ENCODE measurements at places on chromosomes 1 and 21. TPM values are rescaled to one million over a fixed set of nuclear protein-coding genes. Genes with fewer than 3 reads are reported as not detected.

The CAMSAP2 gene
- 32.2 TPM for total RNA-seq

- H3K4me1 ChIP-seq: no peaks in the 10 kb centered on the region
- no peaks in the 10 kb centered on the region for H3K36me3 ChIP-seq
- H3K27me3 ChIP-seq: no peaks in the 10 kb centered on the region
- no peak overlapping the region for H3K4me3 ChIP-seq
- no peak overlapping the region for H3K27ac ChIP-seq
These were observed 470.2 kb upstream of the ADGRL2 start for GRCh38 chr1:81330521-81330920.

- peaks cover 3% of the 10 kb centered on the region for H3K27me3 ChIP-seq
- H3K36me3 ChIP-seq: no peaks in the 10 kb centered on the region
- DNase-seq: no peak
These were observed 142.6 kb upstream of the CTTNBP2NL start for GRCh38 chr1:112253366-112253765.

GRCh38 chr1:166950156-166950555 lies 25.2 kb downstream of the ILDR2 start:
- no peak for DNase-seq
- peaks cover 26% of the 10 kb centered on the region for H3K27me3 ChIP-seq
- no peak overlapping the region for H3K4me3 ChIP-seq
- no peak overlapping the region for H3K27ac ChIP-seq

DNA sequence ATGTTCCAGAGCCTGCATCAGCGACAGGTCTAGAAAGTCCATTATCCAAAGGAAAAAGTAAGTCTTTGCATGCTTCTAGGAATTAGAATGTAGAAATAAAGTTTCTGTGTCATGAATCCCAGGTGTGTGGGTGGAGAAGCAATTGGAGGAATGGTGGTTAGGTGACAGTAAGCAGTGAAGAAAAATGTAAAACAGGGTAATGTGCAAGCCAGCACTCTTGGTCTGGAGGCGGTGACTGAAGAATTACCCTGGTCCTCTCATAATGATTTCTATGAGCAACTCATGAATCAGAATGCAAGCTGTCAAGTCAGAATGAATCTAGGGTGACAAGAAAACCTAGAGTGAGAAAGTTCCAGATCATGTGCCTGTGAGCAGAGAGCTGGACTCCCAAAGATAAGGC lies 33.6 kb downstream of the PLPPR4 start:
- no peak overlapping the region for H3K27ac ChIP-seq
- no peak for DNase-seq
- H3K4me3 ChIP-seq: no peak overlapping the region
